ENCODE measurements at places on chromosomes 1 and 21. TPM values are rescaled to one million over a fixed set of nuclear protein-coding genes. Genes with fewer than 3 reads are reported as not detected.

Gene SYT14
- total RNA-seq, result 0.10 TPM

GRCh38 chr1:210407207-210407886, 78.6 kb downstream of the HHAT start:
- H3K4me1 ChIP-seq, result peaks cover 6% of the 10 kb centered on the region
- no peak overlapping the region for H3K27ac ChIP-seq
- no peaks in the 10 kb centered on the region for H3K27me3 ChIP-seq
- DNase-seq, result peak; percentile 89
- H3K36me3 ChIP-seq, result peaks cover 5% of the 10 kb centered on the region

Gene CLDN8
- not detected for total RNA-seq

Gene FCGR3A
- not detected for total RNA-seq

Gene FCER1A
- total RNA-seq, result not detected

DNA sequence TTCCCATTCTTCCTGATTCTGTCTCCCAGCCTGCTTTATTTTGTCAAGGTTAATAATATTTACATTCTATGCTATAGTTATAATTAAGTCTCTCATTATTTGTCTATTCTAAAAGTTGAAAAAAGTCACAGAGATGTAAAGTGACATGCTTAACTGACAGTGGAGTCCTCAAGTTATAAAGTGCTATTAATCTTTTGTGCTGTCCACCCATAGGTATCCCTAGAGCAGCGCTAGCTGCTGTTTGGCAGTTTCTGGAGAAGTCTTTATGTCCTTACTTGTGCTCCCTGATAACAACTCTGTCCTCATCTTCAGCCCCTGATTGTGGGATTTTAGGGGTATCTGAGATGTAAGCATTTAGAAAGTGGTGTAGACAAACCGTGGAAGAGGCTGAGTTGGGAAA, 13.1 kb downstream of the BACH1 start:
- no peak overlapping the region for H3K27ac ChIP-seq
- peaks cover 66% of the 10 kb centered on the region for H3K4me1 ChIP-seq
- H3K36me3 ChIP-seq, result peaks cover 15% of the 10 kb centered on the region
- H3K27me3 ChIP-seq, result no peaks in the 10 kb centered on the region

Gene OXCT2
- not detected for total RNA-seq

Gene SYCP1
- total RNA-seq, result not detected

Gene ASAP3
- total RNA-seq, result 24.9 TPM

DNA sequence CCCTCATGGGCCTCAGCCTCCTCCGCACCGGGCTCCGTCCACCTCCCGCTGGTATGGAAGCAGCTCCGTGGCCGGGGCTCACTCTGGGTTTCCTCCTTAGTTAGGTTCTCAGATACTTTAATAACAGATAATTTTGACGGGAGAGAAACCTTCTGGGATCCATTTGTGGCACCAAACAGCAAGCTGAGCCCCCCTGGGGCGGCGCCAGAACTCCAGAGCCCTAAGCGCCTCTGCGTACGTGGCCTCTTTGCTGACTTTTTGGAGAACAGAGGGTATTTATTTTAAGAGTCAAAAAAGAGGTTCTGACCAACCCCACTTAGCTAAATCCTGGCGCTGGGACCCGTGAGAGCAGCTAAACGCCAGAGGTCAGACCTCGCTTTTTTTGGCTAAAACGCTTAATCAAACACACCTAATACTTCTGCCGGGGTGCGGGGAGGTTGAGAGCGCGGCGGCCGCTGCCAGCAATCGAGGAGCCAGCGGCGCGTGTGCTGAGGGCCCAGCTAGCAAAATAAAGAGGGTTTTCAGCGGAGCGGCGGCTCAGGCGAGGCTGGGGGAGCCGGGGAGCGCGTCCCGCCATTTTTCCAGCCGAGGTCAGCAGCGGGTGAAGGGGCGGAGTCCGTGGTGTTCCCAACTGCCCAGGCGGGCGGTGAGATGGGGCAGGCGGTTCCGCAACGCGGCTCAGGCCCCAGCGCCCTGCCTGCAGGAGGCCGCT, 171.7 kb downstream of the PRDM16 start:
- no peaks in the 10 kb centered on the region for H3K36me3 ChIP-seq
- peaks cover 5% of the 10 kb centered on the region for H3K4me1 ChIP-seq
- H3K4me3 ChIP-seq, result no peak overlapping the region
- H3K27ac ChIP-seq, result no peak overlapping the region
- no peak for DNase-seq
